ENCODE measurements at places on chromosomes 11 and 22.

DNA sequence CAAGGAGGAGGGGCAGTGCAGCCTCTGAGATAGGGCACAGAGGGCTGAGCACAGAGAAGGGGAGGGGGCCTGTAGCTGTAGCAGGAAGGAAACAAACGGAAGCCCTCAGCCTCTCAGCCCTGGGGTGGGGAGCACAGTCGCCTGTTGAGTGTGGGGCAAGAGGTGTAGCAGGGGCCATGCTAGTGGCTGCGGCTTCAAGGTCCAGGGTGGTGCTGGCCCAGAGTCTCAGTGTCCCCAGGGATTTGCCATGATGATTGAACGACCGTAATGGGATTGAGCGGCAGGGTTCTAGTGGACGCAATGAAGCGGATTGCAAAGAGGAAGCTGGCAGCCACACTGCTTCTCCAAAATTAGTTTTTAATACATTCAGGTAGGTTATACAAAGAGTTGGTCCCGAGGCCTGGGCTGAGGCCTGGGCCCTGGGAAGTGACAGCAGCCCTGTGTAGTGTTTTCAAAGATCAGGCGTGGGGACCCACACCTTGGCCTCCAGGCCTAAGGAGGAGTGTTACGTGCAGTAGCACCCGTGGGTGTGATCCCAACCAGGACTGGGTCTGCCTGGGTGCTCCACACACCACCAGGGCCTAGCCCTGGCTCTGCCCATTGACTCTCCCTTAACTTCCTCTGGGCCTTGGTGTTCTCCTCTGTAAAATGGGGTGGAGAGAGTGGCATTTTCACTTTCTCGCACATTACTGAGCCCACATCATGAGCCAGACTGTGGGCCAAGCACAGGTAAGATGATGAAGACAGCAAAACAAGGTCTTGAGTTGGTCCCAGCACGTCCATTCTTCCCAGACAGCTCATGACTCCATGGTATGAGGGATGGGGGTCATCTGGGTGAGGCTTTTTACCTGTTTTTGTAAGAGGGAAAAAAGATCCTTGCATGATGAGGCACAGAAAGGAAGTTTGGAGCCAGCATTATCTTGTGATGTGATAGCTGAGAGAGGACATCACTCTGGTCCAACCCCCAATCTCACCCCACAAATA lies 13.1 kb downstream of the LRRC32 start:
- DNase-seq, result no peak

DNA sequence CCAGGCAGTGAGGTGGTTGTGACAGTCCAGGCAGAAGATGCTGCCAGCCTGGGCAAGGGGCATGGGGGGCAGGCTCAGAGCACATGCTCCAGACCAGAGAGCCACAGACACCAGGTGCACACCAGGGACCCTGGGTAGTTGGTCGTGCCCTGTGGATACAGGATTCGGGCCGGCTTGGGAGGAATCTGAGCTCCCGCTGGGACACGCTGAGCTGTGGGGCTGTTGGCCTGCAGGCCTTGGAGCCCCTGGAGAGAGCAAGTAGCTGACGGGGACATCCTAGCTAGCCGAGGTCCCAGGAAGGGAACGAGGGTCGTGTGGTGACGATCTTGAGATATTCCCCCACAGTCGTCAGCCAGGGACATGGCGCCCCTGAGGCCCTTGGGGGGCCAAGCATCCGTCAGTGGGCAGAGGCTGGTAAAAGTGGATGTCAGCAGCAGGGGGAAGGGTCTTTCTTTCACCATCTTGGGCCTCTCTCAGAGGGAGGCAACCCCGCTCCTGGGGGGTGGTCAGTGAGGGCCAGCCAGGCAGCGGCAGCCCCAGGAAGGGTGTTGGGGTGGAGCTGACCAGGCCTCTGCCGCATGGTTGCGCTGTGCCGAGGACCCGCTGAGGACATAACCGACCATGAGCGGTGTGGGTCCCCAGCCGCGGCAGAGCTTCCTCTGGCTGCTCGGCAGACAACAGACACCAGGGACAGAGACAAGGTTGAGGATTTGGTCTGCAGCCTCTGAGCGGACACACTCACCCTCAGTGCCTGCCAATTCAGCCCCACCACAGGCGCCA lies 44.0 kb downstream of the CDKN1C start:
- DNase-seq, result no peak

GRCh38 chr11:35163702-35164496 lies 24.9 kb downstream of the CD44 start:
- no peak for DNase-seq

DNA sequence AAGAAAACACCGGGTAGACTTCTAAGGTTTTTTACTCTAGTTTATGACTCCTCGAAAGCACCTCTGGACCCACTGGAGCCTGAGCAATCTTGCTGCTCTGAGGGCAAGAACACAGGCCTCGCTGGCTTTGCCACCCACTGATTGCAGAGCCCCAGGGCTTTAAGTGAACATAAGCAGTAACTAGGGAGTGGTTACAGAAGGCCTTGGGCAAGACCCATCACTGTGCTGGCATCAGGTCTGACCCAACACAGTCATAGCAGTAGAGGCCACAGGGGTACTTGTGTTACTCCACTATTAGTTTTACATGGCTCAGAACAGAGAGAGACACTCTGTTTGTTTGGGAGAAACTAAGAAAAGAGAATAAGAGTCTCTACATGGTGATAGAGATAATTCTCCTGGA lies 684.5 kb downstream of the FAM181B start:
- DNase-seq, result no peak

- DNase-seq, result no peak
Measured at GRCh38 chr22:45263463-45264269, 21.1 kb upstream of the UPK3A start.

DNA sequence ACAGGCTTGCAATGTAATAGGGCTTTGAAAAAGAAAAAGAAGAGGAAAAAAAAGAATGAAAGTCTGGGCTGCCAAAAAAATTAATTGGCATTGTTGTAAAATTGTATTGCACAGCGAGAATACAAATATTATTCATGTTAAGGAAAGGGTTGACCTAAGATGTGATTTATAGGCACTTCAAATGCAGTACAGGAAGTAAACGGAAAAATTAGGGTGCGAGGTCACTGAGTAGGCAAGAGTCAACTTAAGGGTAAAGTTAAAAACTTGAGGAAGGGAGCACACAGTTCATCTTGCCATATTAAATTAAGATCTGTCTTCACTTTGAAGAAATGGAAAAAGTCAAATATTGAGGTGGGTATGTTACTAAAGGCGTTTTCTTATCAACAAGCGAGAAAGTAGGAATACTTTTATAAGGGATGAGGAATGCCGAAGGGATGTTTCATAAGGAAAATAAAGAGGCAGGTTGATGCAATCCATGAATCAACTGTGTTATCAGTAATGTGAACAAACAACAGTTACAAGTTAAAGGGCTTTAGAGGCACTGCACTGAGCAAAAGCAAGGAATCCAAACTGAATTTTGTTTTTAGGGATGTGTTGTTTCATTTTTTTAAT lies 123.0 kb downstream of the WT1 start:
- no peak for DNase-seq

DNA sequence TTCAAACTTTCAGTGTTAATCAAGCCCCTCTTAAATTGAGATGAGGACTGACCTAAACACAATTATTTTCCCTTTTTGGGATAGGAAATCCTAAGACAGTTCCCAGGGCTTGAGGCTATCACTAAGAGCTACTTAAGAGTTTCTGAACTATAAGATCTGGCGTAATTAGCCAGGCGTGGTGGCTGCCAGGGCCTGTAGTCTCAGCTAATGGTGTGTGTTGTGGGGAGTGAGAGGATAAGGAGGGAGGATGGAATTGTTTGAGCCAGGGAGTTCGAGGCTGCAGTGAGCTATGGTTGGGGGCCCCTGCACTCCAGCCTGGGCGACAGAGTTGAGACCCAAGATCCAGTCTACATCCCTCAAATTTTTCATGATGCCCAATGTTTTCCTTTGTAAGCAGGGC lies 23.5 kb upstream of the EXPH5 start:
- no peak for DNase-seq

DNA sequence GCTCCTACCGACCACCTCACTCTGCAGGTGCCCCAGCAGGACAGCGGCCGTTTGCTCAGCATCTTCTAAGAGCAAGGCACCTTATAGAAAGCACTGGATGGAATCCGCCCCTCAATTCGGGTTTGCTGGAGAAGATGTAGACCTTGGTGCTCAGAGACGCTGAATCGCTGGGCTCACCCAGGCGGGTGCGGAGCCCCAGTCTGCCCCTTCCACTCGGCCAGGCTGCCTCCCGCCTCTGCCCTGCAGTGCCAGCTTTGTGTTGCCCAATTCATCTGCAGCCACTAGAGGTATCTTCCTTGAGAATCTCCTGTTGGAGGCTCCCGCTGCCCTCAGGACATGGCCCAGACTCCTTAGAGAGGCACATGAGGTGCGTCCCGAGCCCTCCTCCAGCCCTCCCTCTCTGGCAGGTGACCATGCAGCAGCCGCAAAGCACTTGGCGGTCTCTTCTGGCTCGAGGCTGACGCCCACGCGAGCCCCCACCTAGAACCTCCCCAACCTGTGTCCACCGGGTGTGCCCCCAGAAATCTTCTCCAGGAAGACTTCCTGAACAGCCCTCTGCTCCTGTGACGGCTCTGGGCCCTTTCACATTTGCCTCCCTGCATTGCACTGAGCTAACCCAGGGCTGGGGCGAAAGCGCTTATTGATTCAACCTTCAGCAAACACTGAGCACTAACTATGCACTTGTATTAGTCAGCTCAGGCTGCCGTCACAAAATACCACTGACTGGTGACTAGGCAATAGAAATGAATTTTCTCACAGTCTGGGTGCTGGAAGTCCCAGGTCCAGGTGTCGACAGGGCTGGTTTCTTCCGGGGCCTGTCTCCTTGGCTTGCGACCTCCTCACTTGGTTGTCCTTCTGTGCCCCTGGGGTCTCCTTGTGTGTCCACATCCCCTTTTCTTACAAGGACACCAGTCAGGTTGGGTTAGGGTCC lies 117.5 kb downstream of the WNT7B start:
- no peak for DNase-seq

DNA sequence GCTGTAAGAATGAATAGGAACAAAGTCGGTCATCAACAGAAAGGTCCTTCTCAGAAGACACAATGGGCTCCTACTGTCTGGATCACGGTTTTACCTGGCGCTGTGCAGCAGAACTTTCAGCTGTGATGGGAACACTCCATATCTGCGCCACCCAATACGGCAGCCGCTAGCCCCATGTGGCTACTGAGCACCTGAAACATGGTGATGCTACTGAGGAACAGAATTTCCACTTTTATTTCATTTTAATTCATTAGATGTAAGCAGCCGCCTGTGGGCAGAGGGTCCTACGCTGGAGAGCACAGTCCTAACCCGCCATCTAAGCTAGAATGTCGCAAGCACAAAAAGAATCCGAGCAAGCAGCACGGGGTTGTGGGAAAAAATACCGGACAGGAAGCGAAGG lies 2.7 kb downstream of the SULT4A1 start:
- DNase-seq, result no peak

DNA sequence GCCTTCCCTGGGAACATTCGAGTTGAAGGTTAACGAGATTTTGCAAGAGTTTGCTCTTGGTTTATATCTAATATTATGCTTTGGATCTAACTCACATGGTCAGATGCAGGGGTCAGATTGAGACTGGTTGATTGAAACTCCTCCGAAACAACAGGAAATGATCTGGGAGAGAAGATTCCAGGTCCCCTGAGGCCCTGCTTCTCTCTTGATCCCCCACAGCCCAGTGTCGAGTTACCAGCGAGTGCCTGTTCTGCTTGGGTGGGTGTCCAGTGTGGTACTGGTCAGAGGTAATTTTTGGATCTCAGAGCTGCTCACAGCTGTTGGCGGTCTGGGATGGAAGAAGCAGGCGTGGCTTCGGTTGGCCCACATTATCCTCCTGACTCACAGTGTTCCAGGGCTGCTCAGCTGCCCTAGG lies 9.2 kb downstream of the FBLN1 start:
- DNase-seq, result no peak

- DNase-seq, result no peak
Measured at GRCh38 chr11:62186195-62186594, 3.8 kb upstream of the SCGB1D1 start.

GRCh38 chr11:68044145-68044813 lies 5.5 kb downstream of the TCIRG1 start:
- no peak for DNase-seq

GRCh38 chr11:84857746-84858145 lies 769.4 kb downstream of the DLG2 start:
- no peak for DNase-seq

- DNase-seq, result no peak
Measured at GRCh38 chr22:17855572-17856290, 81.5 kb upstream of the BID start.

DNA sequence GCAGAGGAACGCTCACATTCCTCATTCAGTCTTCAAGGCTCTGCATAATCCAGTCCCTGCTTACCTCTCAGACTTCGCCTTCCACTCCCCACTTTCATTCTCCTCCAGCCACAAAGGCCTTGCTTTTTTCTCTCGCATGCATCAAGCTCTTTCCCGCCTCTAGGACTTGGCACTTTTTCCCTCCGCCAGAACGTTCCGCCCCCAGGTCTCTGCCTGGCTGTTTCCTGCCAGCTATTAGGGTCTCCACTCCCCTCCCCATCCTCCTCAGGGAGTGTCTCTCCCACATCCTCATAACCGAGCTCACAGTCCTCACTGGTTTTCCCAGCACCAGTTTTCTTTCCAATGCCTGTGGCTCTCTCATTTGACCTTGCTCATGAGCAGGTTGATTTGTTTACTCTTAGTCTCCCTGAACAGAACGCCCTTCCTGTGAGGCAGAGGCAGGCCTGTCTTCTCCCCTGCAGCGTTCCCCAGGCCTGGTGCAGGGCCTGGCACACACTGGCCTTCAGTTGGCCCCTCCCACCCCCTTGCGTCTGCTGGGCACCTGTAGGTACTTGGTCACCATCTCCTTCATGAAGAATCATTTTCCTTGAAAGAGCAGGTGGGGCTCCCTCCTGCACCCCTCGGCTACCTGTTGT lies 75.2 kb downstream of the RTL6 start:
- no peak for DNase-seq

DNA sequence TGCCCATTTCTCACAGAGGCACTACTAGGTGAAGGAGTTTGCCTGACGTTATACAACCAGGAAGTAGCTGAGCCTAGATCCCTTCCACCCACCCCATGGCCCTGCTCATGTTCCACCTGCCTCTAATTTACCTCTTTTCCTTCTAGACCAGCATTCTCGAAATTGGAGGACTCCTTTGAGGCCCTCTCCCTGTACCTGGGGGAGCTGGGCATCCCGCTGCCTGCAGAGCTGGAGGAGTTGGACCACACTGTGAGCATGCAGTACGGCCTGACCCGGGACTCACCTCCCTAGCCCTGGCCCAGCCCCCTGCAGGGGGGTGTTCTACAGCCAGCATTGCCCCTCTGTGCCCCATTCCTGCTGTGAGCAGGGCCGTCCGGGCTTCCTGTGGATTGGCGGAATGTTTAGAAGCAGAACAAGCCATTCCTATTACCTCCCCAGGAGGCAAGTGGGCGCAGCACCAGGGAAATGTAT lies 14.1 kb downstream of the PIK3IP1 start:
- DNase-seq, result no peak

GRCh38 chr11:2463766-2464277 lies 19.0 kb downstream of the KCNQ1 start:
- no peak for DNase-seq

GRCh38 chr11:112113539-112114457 lies 27.1 kb downstream of the SDHD start:
- peak; percentile 24 for DNase-seq

Data from spinal cord (tissue), 10 donors.